HEK293T (cell line): ENCODE measurements at places on chromosomes 4 and X.

- no peak for DNase-seq
Observed at GRCh38 chr4:3449574-3450534, 8.1 kb downstream of the HGFAC start.

- peak; percentile 52 for DNase-seq
Observed at GRCh38 chr4:87975466-87975865, at the start of gene SPP1. SPP1 (plus strand) TSS chr4:87975714; CDS start chr4:87976896, 1,182 bp downstream.

DNA sequence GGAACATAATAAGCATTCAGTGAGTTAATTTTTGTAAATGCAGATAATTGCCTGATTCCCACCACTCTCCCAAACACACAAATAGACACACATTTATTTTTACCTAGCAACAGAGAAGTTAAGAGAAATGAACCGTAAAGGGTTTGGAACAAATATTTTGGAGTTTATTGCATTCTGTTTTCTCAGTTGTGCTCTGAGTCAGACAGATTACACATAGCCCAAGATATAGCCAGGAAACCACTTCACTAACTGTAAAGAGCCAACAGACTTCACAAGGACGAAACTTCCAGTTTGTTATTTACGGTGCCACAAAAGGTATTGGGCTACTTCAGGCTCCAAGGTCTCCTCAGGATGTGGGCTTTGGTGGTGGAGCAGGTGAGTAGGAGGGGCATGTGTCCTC is 217.0 kb downstream of the BMPR1B start:
- no peak for DNase-seq

DNA sequence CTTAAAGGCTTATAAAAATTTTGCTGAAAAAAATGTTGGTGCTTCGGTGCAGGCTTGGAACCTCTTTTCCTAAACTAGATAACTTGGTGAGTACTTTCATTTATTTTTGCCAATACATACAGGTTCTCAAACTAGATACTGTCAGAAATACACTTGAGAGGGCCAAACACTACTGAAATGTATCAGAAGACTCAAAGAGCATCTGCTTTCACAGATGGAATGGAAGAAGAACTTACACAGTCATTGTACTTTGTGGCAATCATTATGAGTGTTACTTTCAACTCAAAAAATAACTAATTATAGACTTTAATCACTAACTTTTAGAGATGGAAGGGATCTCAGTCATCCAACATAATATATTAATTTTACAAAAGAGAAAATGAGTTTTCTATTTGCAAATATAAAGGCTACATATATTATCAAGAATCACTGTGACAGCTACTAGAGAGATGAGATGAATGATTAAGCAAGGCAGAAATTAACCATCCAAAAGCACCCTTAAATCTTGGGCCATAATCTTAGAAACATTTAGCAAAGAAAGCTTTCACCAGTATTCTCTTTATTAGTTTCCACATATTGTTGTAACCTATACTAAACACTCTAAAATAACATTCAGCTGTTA is 1.0 kb downstream of the ENAM start:
- no peak for DNase-seq

DNA sequence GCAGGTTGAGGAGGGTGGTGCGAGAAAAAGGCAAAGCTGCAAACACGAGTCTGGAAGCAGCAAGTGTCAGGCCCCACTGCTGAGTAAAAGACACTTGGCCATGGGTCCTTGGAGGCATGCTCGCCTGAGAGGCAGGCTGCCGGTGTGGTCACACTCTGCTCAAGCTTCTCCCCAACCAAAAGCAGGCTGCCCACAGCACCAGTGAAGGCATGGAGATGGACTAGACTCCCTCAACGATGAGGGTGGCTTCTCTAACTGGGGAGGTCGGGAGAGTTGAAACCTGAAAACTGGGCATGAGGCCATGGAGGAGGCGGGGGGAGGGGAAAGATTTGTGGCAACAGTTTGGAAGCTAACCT is 86.5 kb downstream of the ATG4A start:
- DNase-seq, result no peak

DNA sequence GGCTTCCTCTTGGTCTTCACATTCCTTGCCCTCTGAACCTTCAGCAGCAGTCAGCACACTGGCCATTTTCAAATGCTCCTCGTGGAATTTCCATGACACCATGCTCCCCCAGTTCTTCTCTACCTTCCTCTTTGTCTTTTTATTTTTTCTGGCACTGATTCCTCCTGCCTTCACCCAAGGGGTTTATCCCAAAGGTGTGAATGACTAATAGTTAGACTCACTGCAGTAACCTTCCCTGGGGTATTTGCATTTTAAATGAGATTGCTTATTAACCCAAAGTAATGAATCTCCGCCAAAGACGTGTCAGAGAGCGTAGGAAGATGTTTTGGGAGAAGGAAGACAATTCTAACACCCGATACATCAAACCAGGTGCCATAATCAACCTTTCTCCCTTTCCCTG is 36.2 kb downstream of the CD40LG start:
- no peak for DNase-seq

GRCh38 chr4:153138736-153139135 is 65.5 kb upstream of the TRIM2 start:
- no peak for DNase-seq

GRCh38 chrX:12610079-12610478 is 181.1 kb upstream of the PRPS2 start:
- DNase-seq, result no peak
